ENCODE measurements at places on chromosomes 1 and 21.

DNA sequence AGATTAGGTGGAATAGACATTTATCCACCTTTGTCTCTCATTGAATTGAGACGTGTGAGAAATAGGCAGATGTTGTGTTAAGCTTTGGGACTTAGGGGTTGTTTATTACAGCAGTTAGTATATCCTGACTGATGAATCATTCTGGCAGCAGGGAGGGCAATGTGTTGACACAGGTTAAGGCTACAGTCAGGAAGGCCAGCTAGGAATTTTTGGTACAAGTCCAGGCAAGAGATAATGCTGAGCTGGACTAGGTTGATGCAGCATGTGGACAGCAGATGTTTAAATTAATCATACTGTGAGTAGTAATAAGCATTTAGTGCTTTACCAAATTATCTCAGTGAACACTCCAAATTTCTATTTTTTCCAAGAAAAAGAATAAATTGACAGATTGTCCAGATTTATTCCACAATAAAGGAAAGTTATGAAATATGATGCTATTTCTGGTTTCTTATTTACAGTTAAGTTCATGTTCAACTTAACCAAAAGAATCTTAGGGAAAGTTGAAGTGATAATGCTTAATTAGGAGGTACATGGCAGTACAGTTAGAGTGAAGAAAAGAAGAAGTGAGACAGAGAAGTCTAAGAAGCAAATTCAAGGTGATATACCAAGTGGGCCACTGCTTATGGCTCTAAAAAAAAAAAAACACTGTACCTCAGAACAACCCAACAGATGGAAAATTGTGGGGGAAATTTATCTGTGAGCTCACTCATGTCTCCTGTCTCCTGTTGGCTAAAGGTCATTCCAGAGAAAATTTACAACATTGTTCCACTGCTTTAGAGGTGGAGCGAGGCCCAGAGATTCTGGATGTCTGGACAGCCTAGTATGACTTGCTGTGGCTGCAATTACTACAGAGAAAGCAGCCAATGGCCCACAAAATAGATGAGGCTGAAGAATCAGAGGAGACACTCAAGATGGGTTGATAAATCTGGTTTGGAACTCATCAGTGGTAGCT, 102.7 kb upstream of the C21orf91 start:
- DNase-seq = no peak

GRCh38 chr1:167601442-167602383, 28.3 kb upstream of the RCSD1 start:
- peak; percentile 40 for DNase-seq

GRCh38 chr1:31771891-31772668, 7.9 kb upstream of the ADGRB2 start:
- DNase-seq = peak; percentile 75

DNA sequence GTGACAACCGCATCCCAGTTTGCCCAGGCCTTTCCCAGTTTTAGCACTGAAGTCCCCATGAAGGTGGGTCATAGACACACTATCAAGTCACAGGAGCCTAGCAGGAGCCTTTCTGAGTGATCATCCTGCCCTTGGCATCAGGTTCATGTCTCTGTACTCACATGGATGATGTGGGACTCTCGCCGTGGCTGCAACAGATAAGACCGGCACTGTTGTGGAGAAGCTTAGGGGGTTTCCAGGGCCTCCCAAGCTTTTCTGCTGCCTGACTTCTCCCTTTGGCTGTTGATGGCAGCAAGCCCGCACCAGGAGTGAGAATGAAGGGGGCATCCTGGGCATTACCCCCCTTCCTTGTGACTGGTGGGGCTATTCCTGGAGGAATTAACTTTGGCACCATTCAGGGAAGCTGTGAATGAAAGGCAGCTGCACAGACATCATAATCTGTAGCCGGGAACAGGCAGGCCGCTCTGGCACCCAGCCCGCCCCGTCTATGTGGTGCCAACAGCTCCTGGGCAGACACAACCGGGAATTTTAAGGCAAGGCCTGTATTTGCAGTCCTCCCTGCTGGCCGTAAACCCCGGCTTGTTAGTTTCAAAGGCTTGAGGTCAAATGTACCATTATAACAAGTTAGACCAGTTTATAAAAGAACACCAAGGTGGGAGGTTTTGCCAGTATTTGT, 148.6 kb downstream of the HUNK start:
- DNase-seq = no peak

DNA sequence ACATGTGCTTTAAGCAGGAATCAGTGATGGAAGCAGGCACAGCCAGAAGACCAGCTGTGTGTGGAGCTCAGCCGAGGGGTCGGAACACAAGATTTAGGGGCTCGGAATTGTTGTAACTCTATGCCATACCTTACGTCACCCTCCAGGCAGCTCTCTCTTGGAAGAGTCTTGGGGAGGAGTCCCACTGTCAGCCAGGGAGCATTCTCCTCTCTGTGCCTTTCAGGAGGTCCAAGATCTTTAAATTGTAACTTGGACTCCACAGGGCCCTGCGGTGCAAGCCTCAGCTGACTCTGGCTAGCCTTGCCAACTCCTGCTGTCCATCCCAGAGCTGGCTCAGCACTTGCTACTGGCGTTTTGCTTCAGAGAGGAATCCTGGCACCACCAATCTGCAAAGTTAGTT, 26.4 kb upstream of the ROR1 start:
- DNase-seq = no peak

DNA sequence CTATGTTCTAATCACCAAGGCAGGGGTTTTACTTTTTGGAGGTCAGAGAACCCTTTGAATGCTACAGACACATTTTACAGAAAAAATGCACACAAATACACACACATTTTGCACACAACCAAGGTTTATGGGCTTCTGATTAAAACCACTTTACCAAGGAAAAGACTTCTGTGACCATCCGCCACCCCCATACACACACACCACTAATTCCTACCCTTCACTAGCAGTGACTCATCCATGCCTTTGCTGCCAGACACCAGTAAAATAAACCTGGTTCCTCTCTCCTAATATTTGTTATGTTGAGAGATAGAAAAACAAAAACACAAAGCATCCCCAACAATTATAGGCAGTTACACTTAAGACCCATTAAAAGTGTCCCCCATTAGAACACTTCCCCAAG, 12.9 kb downstream of the PIGM start:
- DNase-seq = no peak

DNA sequence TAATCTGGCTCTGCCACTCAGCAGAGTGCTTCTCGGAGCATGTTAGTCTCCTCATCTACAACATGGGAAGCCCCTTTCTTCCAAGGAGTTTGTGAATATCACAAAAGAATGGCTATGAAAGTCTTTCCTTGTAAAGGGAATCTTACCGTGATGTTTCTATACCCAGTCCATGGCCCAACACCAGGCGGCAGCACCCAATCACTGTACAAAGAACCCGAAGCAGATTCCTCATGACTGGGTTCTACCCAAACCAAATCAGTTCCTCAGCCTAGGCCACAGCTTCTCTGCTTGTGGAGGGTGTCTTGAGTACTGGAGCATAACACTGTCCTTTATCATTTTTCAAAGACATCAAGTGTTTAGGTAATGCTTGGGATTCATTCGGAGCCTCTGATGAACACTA, 16.6 kb upstream of the SLFNL1 start:
- DNase-seq = no peak

DNA sequence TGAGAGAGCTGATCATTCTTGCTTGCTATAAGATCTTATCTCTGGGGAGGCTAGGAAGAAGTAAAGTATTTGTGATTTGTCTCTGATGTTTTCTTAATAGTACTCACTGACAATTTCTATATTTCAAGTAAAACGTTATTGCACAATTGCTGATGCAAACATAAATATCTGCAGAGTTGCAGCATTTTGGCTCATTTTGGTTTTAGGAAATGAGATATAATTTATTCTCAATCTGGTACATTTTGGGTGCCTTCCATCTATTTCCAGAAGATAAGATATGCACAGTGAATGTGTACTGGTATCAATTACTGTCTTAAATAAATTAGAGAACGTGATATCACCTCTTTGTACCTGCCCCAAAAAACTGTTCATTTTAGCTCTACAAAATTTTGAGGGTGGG, 1431.5 kb downstream of the BRINP3 start:
- no peak for DNase-seq

- DNase-seq = no peak
Measured at GRCh38 chr1:28273216-28273860, 14.0 kb downstream of the SESN2 start.

- no peak for DNase-seq
Measured at GRCh38 chr1:50591598-50591997, 168.4 kb upstream of the DMRTA2 start.

- no peak for DNase-seq
Measured at GRCh38 chr1:194372266-194372665, 1185.9 kb upstream of the B3GALT2 start.

- DNase-seq = no peak
Measured at GRCh38 chr1:151267760-151268159, 13.2 kb downstream of the PSMD4 start.

- DNase-seq = no peak
Measured at GRCh38 chr1:172446547-172446946, 2.7 kb upstream of the PIGC start.

GRCh38 chr1:14704846-14705245, 106.4 kb downstream of the KAZN start:
- no peak for DNase-seq

DNA sequence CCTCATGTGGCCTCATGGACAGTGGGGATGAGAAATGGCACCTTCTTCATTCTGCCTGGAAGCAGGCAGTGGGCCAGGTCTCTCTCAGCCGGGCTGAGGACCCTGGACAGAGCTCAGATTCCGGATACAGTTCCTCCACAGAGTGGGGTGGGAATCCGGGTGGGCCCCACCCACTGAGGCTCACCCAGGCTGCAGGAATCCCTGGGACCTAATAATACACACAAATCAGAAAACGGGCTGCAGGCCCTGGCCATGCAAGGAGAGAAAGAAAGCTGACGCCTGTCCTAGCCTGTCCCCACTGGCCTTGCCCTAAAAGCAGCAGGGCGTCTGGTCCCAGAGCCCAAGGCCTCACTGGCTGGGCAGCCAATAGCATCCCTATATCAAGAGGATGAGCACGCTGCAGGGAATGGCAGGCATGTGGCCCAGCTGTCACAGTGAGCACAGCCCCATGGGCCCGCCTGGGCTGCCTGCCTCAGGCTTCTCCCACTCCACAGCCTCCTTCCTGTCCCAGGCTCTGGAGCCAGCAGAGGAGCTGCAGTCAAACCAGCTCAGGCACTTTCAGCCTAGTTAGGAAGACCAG, 25.3 kb downstream of the ACTA1 start:
- no peak for DNase-seq

GRCh38 chr1:18110968-18111367, 3.4 kb downstream of the IGSF21 start:
- DNase-seq = no peak

DNA sequence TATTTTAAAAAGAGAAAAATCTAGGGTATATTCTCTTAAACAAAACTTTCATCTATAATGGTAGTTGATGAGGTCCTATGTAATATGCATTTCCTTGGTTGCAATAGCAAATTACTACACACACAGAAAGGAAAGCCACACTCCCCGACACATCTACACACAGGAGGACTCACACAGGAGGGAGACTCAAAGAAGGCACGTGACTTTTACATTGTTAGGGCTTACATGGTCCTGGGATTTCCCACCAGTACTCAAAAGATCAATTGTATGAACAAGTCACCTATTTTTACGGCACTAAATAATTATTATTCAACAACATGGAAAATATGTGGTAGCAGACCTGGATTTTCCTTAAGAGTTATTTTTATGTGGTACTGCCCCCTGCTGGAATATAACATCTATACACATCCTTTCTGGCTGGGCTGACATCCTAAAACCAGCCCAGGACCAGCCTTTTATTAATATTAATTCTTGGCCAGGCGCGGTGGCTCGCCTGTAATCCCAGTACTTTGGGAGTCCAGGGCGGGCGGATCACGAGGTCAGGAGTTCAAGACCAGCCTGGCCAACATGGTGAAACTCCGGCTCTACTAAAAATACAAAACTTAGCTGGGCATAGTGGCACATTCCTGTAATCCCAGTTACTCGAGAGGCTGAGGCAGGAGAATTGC, 33.9 kb upstream of the LGALS8 start:
- DNase-seq = peak; percentile 55

- peak; percentile 3 for DNase-seq
Measured at GRCh38 chr1:109040989-109041620, 797 bp downstream of the WDR47 start.

GRCh38 chr1:236747311-236747985, 47.6 kb upstream of the MTR start:
- no peak for DNase-seq

DNA sequence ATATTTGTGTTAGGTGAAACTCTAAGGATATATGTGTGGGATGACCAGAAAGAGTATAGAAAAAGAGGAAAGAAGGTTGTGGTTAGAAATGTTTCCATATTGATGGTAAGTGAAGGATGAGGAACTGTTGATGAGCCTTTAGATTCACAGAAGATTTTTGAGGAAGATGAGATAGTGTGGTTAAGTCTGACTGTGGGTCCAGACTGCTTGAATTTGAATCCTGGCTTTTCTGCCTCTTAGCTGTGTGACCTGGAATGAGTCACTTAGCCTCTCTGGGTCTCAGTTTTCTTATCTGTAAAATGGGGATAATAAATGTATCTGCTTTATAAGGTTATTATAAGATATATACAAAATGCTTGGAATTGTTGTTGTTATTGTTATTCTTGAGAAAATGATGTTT, 27.5 kb downstream of the RGL1 start:
- DNase-seq = no peak

DNA sequence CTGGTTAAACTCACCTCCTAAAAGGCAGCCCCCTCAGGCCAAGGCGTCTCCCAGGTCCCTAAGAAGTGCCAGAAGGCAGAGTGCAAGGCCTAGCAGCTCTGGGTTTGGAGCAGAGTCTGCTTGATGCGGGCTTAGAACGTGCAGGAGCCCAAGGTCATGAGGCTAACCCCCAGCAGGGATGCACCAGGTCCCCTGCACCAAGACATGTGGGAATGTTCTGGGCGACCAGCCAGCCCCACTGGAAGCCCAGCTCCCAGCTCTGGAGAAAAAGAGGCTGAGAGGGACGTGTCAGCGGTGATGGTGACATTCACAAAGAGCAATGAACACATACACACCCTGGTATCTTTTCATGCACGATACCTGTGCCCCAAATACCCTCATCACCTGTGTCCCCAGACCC, 5.1 kb downstream of the LRRN2 start:
- no peak for DNase-seq

Measured in CD4-positive, alpha-beta T cell treated with Interleukin-2 at 100 ng/mL for 4 hours (primary cell).